Occipital lobe (tissue), 3 donors: ENCODE measurements at places on chromosomes 11 and 22. TPM values are rescaled to one million over a fixed set of nuclear protein-coding genes. Genes with fewer than 3 reads are reported as not detected.

Gene B4GALNT4
- total RNA-seq = 99.5 TPM

Gene VSIG10L2
- not detected for total RNA-seq

Gene C22orf42
- not detected for total RNA-seq

Gene NXPE4
- total RNA-seq = not detected

Gene SF1
- 80.0 TPM for total RNA-seq

Gene GAS2
- 13.4 TPM for total RNA-seq

Gene CYB5R2
- total RNA-seq = 1.2 TPM

Gene BIK
- not detected for total RNA-seq

Gene BRMS1
- total RNA-seq = 17.6 TPM

Gene NPTXR
- total RNA-seq = 11.5 TPM

Gene LINC01488
- total RNA-seq = not detected

Gene FGF19
- not detected for total RNA-seq

Gene DEPDC7
- total RNA-seq = 3.1 TPM
